Activated CD4-positive, alpha-beta T cell treated with anti-CD3 and anti-CD28 coated beads, Interleukin-2, amount 50 U/mL, for 24 hours (primary cell): ENCODE measurements at places on chromosomes 4 and X.

DNA sequence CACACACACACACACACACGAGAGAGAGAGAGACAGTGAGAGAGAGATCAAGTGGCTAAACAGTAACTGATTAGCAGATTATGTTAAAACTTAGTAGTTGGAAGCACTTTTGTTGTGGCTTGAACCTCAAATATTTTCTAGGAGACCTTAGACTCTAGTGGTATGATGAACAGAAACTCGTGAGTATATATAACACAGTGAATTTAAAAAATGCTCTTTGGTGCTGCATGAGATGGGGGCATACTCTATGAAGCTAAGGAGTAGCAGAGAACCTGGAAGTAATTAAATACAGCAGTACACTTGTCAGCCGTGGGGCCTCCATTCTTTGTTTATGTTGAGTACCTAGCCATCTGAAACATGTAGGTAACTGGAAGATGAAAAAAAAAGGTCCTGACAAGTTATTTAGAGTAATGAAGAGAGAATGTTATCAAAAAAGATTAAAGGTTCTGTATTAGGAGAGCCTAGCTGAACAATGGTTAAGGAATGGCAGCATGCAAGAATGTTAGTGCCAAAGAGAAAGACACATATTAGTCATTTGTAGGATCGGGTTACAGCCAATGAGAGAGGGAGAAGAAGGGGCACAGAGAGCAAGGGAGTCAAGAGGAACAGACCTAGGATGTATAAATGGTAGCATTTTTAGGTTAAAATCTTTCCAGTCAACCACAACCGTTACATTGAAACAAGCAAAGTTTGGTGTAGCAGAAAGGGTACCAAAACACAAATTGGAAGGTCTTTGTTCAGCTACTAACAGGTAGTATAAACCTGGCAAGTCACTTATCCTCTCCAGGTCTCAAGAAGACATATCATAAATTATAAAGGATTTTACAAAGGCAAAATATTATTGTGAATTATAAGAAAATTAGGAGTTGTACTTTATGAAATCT is 316.7 kb upstream of the DIPK2B start:
- no peak for DNase-seq

DNA sequence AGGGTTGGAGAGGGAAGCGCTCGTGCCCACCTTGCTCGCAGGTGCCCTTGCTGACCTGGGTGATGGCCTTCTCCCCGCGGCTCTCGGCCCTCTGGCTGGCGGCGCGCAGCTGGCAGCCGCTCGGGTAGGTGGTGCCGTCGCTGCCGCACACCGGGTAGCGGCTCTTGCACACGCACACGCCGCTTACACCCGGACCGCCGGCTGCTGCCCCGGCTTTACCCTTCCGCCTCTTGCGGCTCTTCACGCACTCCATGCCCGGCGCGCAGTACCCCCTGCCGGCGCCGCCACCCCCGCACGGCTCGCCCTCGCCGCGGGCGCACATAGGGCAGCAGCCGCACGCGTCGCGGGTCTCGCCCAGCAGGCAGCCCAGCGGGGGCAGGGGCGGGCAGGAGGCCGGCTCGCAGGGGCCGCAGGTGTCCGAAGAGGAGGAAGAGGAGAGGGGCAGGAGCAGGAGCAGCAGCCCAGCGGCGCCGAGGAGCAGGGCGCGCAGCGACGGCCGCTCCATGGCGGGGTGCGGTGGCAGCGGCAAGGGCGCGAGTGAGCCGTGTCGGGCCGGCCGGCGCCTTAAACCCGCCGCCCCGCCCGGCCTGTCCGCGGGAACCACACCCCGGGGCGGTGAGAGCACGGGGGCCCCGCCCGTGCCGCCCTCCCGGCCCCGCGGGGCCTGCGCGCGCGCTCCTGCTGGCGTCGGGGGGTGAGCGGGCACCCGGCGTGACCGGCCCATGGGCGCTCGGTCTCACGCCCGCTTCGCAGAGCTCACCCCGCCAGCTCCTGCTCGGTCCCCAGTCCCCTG is at the start of gene IGFBP7:
Gene IGFBP7 (minus strand): TSS at position 539 of the 793 bp plus-strand sequence. CDS start 34 bp downstream, at position 505.
- DNase-seq = no peak

DNA sequence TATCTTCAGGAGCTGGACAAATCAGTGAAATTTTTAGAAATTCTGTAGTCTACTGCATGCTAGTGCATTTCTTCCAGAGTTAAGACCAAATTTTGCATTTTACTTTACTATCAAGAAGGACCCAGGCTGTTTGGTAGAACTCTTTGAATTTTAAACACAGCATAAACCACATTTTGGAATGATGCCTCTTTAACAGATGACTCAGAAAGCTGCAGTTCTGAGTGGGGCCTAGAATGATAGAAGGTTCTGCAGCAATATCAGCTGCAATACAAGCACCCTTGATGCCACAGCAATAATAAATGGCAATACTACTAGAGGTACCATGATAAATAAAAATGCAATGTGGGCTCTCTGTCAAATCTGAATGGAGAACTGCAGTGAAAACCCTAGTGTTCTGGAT is 198.7 kb downstream of the TMA16 start:
- DNase-seq = no peak

DNA sequence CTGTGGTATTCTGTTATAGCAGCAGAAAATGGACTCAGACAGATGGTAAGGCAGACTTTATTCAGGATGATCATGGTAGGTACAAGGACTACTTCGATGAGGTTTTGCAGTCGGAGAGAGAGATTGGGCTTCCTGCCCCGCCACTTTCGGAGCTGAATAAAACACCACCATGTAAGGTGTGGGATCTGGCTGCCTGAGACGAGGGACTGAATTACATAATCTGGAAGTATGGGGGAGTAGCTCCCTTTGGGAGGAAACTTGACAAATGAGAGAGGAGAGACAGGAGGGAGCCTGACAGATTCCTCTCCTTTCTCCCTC is 255.5 kb upstream of the GATB start:
- no peak for DNase-seq

- DNase-seq = no peak
These were observed 257.7 kb downstream of the RAPGEF2 start for GRCh38 chr4:159360549-159360948.

DNA sequence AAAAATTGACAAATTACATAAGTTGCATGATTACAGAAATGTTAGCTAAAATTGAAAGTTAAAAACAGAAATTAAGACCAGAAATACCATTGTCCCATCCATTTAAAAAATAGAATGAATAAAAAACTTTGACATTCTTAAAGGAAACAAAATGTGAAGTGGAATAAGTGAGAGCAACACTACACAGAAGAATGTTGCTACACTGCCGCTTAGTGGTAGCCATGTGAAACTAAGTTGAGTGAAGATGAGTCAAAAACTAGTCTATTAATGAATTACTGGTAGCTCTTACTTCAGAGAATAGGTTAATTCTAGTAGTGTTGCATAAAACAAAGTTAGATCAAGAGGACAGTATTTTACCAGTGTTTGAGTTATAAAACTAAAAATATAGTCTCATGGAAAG is 571.0 kb upstream of the KLHL4 start:
- DNase-seq = no peak

- no peak for DNase-seq
These were observed 104.7 kb downstream of the PRRG1 start for GRCh38 chrX:37453821-37454220.

- DNase-seq = no peak
These were observed 141.6 kb downstream of the KCNIP4 start for GRCh38 chr4:21806991-21807390.

GRCh38 chr4:175772170-175772705 is 39.8 kb downstream of the GPM6A start:
- DNase-seq = no peak

- peak; percentile 12 for DNase-seq
These were observed 150.3 kb downstream of the MSL3 start for GRCh38 chrX:11908371-11908770.

GRCh38 chr4:31896349-31896748 is 1176.2 kb downstream of the PCDH7 start:
- no peak for DNase-seq

- DNase-seq = no peak
These were observed 600.0 kb downstream of the IL1RAPL1 start for GRCh38 chrX:29187264-29187663.

- DNase-seq = no peak
These were observed 155.0 kb upstream of the SFRP2 start for GRCh38 chr4:153943738-153944415.

DNA sequence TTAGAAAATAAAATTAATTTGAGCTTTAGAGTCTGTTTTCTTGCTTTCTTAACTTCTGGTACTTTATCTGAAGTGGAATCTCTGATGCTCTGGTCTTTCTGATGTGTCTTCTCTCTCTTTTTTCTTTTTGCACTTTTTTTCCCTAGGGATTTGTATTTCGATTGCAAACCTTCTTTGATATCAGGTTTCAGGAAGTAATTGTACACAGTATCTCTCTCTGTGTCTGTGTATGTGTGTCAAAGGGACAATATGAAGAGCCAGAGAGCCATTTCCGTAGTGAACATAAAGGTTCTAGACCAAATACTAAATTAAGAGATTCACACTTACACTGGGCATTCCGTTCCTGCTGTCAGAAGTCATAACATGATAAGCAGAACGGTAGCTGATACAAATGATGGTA is 325.0 kb downstream of the PCDH7 start:
- no peak for DNase-seq

GRCh38 chr4:146243141-146243882 is 29.0 kb downstream of the REELD1 start:
- DNase-seq = peak; percentile 43

GRCh38 chr4:14149176-14150053 is 521.9 kb upstream of the BOD1L1 start:
- no peak for DNase-seq

GRCh38 chr4:102139932-102140331 is 205.3 kb downstream of the SLC39A8 start:
- no peak for DNase-seq

DNA sequence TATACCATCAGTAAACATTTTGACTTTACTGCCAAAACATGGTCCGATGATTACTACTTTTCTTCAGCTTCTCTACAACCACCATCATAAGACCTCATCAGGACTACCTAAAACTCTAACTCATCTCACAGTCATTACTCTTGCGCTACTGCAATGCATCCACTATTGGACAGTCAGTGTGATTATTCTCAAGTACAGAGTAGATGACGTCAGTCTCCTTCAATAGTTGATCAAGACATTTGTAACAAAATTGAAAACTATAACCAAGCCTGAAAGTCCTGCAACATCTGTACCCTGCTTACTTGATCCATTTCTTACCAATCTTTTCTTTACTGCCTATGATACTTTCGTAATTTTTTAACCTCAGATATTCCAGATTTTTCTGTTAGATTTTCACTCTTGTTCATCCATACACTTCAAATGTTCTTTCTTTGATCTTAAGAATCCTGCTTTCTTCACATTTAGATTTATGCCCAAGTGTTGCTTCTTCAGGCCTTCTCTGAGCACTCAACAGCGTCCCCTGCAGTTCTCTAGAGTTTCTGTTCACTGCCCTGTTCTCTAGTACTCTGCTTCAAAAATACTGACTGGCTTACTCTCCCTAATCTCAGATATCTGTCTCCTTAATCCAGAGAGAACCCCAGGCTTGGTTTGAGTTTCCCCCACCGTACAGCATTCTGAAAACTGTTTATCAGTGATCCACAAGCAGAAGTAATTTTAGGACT is 1517.6 kb downstream of the STIM2 start:
- no peak for DNase-seq

DNA sequence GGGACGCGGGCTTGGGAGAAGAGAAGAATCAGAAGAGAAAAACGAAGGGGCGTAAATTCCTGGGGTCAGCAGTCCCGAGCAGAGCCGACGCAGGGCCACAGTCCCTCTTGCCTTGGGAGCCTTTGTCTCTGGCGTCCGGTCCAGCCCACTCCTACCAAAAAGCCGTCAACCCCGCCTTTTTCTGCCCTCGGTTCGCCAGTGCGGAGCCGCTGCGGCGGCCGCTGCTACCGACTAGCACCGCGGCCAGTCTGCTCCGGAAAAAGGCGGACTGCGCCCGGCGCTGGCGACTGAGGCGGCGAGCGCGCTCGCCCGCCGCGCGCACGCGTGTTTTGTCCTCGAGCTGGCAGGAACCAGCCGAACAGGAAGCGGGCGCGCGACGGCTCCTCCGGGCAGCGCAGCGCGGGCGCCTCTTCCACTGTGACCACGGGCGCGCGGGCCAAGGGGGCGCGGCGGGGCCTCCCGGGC is 502 bp downstream of the HNRNPDL start:
- peak; percentile 37 for DNase-seq

DNA sequence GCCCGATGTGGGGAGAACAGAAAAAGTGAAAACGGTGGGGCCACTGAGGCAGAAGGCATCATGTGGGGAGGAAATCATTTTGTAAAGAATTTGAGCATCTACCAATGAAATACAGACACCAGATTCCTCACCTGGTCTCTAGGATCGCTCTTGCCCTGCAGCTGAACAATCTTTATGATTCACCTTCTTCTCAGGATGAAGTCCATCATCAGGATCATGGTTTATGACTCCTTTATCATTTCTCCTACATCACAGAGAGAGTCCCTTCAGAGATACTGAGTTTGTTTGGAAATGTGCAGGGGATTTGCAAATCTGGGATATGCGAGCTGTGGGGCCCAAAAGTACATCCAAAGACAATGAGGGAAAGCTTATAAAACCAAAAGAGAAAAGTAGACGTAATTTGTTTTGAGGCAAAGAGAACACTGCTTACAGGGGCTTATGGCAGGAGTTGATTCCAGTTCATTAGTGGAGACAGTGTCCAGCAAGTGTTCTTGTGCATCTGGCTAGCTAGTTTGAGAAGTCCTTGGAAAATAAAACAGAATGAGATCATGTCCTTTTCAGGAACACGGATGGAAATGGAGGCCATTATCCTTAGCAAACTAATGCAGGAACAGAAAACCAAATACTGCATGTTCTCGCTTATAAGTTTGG is 15.3 kb upstream of the ANXA5 start:
- DNase-seq = no peak

DNA sequence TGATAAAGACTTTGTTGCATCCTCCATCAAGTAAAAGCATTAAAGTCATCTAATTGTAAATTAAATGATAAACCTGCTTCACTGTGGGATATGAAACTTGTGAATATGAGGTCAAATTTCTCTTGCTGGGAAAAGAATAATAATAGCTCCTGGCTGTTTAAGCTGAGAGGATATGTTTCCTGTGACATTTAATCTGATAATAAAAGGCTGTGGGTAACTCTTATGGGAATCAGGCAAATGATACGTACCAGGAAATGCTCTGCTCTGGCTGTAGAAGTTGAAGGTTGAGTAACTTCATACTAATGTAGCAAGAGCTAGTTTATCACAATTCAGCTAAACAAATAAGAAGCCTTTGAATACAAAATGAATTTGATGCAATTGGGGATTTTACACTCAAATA is 574.6 kb downstream of the RAPGEF2 start:
- no peak for DNase-seq

GRCh38 chr4:148078061-148078460 is 346.2 kb downstream of the ARHGAP10 start:
- no peak for DNase-seq

GRCh38 chrX:134694333-134695322 is 36.4 kb upstream of the PLAC1 start:
- no peak for DNase-seq
